ENCODE measurements at places on chromosomes 2 and 18.

DNA sequence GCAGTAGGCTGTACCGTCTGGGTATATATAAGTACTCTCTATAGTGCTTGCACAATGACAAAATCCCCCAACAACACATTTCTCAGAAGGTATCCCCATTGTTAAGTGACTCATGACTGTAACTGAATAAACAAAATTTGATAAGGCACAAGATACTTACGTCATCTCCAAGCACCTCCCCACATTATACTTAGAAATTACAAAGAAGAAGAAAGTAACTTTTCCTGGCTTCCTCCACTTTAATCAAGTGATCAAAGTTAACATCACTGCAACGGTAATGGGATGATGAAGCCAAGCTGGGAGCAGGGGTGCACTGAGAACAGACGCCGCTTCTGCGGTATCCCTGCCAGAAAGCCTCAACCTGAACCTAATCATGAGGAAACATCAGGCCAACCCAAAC is 9.7 kb downstream of the TNS1 start:
- peak; percentile 17 for DNase-seq

DNA sequence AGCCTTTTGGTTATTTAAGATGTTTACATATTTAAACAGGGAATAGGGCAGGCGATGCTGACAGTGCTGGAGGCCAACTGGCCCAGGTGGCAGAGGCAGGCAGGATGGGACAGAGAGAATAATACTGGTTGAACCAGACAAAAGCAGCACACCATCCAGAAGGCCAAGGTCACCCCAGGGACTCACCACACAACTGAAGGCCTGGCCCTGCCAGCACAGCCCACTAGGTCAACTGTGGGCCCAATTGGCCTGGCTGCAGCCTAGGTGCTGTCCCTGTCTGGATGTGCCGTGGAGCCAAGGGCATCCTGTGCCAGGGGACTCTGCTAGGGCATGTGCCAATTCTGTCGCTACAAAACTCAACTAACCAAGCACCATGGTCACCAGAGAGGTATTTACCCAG is 69.2 kb downstream of the RNF152 start:
- no peak for DNase-seq

DNA sequence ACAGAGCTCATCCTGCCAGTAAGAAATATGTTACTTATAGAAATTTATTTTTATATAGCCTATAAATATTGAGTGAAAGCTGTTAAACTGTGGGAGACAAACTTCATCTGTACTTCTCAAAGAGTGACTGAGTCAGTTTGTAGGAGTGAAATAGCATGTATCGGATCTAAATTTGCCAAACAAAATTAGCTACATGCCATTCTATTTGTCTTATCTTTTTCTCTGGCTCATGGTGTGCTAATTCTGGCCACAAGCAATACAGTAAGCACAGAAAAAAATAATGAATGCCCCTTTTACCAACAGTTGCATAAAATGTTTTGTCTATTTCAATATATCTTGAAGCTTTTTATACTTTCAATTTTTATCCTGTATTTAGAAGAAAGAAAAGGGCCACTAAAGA is 12.5 kb downstream of the ERBB4 start:
- DNase-seq: no peak

DNA sequence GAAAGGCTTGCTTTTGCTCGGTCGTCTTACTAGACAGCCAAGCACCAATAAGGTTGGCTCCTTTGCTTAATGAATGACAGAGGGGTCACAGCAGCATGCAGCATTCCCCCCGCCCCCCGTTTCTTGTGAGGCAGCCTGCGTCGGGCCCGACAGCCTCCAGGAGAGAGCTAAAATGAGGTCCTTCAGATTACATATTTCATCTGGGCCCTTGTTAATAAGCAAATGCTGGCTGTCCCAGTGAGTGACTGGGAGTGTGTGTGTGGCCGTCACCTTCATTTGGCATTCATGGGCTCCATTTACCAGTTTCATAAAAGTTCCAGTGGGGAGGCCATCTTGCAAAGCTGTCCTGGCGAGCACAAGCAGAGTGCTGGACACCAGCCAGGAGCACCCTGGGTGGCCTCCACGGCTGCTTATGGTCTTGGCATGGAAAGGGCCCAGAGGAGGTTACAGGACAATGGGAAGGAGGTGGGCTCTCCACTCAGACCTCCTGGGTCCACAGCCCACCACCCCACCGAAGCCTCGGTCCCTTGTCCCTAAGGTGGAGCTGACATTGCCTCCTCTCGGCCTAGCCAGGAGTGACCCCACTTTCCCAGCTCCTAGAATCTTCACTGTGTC is 37.2 kb downstream of the ODC1 start:
- DNase-seq: no peak

DNA sequence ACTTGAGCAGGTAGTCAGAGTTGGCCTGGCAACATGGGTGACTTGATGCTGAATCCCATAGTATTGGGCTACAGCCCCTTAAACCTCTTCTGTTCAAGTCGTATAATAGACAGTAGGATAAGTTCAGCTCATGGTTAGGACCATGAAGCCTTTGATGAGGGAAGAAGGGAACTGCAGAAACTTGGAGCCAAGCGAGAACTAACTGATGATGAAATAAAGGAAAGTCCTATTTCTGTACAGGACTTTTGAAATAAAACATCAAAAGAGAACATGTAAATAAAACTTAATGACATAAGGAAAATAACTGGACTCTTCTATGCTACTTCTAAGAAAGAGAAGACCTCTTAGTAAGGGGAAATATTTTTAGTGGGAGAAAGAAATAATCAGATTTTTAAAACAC is 51.2 kb upstream of the UGP2 start:
- no peak for DNase-seq

DNA sequence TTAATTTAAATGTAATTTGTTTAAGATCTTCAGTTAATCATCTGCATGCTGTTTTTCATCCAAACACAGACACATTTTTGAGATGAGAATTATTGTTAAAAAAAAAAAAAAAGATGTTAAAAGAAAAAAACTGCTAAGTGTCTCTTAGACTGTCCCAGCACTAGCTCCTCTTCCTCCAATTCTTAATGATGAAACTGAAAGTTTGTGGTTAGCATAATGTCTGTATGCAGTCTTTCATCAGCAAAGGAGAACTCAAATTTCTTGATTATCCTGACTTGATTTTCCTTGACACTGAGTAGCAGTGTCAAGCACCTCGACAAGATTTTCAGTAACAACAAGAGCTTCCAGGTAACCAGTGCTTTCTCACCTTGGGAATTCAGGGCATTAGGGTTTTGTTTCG is 274.4 kb downstream of the LRRTM1 start:
- peak; percentile 68 for DNase-seq

GRCh38 chr2:181848261-181848886 is 43.2 kb upstream of the ITPRID2 start:
- DNase-seq: no peak
